ENCODE measurements at places on chromosomes 7 and 10.

DNA sequence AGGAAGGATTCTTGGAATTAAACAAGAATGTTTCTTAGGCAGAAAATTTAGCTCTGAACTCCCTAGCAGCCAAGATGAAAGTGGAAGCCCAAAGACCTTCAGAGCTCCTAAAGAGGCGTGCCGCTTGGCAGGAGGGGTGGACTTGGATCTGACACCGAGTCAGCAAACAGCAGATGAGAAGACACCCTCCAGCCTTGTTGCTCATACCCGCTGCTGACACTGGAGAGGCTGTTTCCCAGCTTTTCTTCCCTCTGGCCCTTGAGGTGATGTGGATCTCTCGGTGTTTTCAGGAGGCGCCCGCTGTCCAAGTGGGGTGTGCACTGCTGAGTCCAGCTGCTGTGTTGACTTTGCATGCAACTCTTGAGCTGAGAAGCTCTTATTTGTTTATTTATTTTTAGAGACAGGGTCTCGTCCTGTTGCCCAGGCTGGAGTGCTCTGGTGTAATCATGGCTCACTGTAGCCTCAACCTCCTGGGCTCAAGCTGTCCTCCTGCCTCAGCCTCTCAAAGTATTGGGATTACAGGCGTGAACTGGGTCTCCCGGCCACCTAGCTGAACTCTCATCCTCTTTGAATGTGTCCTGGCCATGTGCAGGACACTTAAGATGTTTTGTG, 21.5 kb downstream of the SLC18A2 start:
- DNase-seq, result no peak

DNA sequence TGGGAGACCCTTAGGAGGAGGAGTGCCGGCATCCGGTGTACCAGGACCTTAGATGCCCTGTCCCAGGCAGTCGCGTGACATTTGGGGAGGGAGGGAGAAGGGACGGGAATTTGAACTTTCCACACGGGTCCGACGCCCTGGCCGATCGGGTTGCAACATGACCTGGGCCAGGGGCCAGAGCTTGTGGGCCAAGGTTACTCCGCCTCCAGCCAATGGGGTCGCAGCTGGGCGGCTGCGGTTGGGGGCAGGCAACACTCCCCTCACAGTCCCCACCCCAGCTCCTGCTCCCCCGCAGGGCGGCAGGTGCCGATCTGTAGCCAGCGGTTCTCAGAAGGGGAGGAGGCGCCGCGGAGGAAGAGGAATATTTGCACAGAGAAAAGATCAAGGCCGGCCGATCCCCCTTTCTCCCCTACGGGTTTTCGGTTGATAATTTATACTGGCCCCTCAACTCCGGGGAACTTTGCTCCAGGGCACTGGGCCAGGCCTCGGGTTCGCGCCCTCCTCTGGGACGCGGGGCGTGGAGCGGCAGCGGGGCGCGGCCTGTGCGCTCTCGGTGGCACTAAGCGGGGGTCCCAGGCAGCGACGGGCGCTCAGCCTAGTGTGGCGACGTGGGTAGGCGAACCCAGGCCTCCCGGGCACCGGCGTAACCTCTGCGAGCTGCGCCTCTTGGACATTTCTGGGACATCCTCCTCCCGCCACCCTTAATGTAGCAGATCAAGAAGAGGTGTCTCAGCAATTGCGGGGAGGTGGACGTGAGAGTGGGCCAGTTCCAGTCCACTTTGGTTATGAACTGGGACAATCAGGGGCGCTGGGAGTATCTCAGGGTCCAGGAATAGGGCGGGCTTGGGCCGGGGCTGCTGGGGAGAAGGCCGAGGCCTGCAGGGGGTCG, 1.2 kb downstream of the MLXIPL start:
- no peak for DNase-seq

GRCh38 chr7:30846378-30846777, 65.3 kb upstream of the AQP1 start:
- DNase-seq, result no peak

- no peak for DNase-seq
Observed at GRCh38 chr7:2698581-2699288, 10.7 kb downstream of the AMZ1 start.

- DNase-seq, result no peak
Observed at GRCh38 chr10:11617233-11617632, 5.8 kb upstream of the USP6NL start.

DNA sequence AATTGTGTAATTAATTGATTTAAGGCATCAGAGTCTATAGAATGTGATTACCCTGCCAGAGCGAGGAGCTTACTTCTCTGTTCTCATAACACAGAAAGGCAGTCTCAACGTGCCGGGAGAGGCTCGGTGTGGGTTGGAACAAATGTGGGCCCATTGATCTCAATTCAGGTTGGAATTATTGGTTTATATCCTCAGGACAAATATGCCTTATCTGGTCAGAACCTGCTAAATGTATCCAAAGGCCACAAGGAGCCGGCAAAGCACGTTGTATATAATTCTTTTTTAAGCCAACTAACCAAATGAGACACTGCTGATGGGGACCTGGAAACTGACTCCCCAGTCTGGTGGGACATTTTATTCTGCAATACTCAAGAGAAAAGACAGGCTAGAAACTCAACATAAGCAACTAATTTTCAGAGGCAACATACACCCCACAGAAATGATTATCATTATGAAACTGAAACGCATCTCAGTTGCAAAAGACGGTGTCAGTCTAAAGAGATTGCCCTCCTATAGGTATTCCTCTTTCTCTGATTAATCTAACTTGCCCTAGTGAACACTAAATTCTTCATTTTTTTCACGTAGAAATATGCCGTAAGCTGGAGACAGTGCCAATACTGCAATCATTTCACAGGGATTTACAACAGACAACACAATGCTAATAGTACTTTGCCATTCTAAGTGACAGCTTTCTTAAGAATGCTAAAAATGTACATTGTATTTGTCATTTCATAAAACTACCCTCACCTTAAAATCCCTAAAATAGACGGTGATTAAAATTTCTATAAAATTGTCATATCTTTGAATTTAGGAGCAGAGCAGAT, 9.4 kb downstream of the EBF3 start:
- no peak for DNase-seq

DNA sequence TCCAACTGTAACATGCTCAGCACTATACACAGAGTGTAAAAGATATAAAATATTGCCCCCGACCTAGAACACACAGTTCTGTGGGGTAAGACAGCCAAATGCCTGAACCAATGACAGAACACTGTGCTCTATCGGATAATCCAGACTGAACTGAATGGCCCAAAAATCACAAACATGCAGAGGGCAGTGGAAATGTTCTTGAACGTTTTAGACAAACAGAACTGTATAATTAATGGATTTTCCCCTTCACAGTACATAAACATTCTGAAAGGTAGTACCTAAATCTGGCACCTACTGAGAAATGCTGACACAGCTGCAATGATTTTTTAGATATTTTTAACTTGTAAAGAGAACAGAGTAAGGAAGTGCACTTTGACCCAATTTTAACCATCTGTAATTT, 33.4 kb downstream of the PARD3 start:
- DNase-seq, result no peak

- no peak for DNase-seq
Observed at GRCh38 chr7:57384380-57384779, 65.6 kb upstream of the ZNF716 start.

DNA sequence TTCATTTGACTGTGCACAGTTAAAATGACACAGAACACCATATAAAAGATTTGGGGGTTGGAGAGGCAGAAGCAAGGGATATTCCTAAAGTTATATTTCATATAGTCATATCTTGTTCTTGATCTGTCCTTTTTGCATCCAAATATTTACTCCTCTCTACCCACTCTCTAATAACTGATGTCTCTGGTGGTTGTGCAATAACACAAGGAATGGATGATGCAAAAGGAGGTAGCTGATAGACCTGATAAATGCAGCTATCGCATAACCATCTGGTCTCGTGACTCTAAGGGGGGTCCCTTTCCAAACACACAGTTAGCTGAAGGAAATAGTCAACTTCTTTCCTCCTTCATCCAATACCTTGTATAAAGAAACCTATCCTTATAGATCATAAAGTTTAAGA, 123.1 kb downstream of the POLR1F start:
- DNase-seq, result no peak
